SW 1271 (cell line): ENCODE measurements at places on chromosomes 7 and 10.

GRCh38 chr10:53702489-53702888 is 929.9 kb upstream of the MBL2 start:
- no peak for DNase-seq

DNA sequence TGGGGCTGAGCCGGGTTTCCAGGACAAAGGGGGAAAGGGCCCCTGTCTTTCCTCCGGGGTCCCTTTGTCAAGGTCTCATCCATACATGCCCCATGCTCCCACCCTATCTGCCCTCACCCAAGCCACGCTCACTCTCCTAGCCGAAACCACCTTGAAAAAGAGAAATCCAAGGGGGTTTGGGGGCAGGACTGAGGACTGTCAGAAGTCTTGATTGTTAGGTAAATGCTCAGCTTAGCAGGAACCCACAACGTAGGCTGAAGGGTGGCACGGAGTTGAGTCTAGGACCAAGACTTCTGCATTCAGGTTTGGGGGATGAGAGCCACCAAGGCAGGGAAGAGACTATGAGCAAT is 719 bp upstream of the PGAM2 start:
- DNase-seq, result no peak

- no peak for DNase-seq
Observed at GRCh38 chr7:151623766-151624165, 104.1 kb upstream of the RHEB start.

GRCh38 chr10:100340948-100341847 is 5.8 kb upstream of the SCD start:
- DNase-seq, result no peak

- no peak for DNase-seq
Observed at GRCh38 chr10:79102498-79102874, 33.7 kb downstream of the ZMIZ1 start.

DNA sequence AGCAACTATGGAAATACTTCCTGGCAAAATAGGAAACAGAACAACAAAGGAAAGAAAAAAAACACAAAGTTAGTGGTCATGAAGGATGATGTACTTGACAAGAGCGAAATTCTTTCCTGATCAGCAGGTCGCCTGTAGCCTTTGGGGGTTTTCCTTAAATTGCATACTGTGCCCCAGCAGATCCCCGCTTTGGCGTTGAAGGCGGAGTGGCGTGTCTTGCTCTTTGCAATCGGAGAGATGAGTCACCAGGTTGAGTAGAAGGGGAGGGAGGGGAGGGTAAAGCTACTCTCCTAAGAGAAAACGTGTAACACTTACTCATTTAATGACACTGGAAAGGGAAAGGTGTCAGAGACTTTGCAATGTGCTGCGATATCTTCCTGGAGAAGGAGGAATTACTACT is 587.2 kb downstream of the SORCS1 start:
- no peak for DNase-seq

GRCh38 chr10:128825626-128826025 is 641.4 kb upstream of the MGMT start:
- no peak for DNase-seq
